ENCODE measurements at places on chromosomes 4 and X.

DNA sequence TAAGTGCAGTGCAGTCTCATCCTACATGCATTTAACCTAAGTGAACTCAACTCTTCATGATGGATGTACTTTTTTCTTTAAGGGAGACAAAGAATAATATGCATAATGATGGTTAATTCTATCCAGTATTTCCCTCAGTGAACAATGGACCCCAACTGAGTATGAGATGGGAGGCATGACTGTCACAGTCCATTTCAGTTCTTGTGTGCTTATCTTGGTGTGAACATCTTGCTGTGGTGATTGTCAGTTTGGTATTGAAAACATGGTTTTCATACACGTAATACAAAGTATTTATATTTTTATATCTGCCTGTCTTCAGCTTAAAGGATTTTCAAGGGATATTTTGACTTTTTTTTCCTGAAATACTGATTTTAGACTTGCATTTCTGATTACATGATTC, 72.0 kb upstream of the NDUFC1 start:
- no peak for DNase-seq

DNA sequence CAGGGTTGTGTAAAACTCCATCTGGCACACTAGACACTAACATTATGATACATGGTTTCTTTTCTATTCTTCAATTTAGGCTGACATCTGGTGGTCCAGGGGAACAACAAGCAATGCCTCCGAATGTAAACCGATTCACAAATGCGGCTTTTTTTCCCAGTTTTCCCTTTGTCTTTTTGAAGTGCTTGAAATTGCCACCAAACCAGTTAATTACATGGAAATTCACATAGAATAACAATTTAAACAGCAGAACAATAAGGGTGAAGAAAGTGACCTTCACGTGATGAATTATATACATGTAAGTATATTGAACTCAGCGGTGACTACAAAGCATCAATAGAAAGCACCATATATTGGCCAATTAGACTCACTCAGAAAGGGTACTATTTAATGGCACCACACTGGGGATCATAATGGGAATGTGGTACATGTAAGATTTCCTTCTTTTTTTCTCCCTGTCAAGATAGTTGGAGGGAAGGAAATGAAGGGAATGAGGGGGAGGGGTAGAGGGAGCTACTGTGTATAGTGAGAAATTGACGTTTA, 103.9 kb downstream of the MMRN1 start:
- no peak for DNase-seq

GRCh38 chr4:150082241-150082640, 4.0 kb downstream of the DCLK2 start:
- no peak for DNase-seq

DNA sequence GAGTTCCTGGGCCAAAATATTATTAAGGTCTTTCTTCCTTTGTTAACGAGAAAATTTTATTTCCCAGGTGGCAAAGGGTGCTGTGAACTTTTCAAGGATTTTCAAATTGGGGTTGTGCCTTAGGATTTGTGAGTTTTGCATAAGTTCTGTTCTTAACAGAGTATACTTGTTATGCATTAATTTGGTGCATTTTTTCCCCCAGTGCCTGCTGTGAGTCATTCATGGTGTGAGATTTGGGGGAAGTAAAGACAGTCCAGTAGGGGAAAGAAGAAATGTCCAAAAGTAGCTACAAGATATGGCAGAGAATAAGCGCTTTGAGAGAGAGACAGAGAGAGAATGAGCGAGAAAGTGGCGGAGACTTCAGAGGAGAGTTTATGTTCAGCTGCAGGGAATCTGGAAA, 239.2 kb downstream of the ARHGAP10 start:
- no peak for DNase-seq

DNA sequence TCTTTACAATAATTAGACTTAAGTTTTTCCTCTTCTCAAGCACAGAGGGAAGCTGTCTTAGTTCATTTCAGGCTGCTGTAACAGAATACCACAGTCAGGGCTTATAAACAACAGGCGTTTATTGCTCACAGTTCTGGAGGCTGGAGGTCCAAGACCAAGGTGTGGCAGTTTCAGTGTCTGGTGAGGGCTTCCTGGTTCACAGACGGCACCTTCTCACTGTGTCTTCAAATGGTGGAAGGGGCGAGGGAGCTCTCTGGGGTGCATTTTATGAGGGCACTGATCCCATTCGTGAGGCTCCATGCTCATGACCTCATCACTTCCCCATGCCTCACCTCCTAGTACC, 115.7 kb upstream of the MXRA5 start:
- no peak for DNase-seq

GRCh38 chr4:88597970-88598660, 5.8 kb downstream of the HERC3 start:
- DNase-seq: no peak

GRCh38 chr4:43253541-43253940, 361.0 kb downstream of the GRXCR1 start:
- no peak for DNase-seq

DNA sequence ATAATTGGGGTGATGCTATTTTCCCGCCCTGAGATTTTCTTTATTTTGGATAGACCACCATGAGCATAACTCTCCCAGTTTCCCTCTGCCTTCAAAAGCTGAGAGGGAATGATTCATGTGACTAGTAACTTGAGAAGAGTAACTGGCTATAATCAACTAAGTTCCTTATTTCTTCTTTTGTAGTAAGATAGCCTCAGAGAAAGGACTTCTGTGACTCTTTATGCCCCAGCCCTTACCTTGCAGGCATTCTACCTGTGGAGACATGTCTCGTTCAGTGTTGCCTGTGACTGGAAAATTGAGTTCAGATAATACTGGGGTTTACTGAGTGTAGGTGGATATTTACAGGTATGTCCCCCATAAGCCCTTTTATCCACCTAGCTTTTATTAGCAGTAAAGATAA, 715.4 kb upstream of the HS3ST1 start:
- DNase-seq: no peak

GRCh38 chr4:19739101-19739651, 512.5 kb upstream of the SLIT2 start:
- no peak for DNase-seq

DNA sequence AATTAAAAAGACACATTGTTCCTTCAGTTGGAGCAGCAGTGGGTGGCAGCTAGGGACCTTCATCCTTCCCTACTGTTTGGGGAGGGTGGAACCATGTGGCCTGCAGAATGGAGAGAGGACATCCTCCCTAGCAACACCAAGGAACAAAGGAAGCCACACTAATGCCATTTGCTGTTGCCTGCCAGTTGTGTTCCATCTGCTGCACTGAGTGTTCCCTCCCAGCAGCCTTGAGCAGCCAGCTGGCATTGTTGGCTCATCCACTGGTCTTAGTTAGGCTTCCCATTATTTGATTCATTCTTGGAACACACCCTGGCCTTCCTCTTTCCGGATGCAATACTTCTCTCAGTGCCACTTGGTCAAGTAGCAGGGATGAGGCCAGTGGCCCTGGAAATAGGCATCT, 25.0 kb upstream of the HMGB3 start:
- DNase-seq: no peak

DNA sequence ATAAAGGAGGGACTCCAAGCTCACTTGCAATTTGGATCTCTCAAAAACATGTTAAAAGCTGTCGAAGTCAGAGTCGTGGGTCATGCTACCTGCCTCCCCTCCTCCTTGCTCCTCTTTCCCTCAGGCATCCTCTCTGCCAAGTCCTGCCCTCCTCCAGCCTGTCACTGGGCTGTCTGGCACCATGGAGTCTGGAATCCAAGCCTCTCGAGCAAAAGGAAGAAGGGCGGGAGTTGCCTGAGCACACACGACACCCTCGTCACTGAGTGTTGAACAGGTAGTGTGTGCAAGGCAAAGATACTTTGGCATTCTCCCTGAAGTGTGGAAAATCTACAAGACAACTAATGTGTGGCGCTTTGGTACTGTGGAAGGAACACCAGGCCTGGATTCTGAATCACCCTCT, 62.2 kb downstream of the HAUS3 start:
- no peak for DNase-seq

DNA sequence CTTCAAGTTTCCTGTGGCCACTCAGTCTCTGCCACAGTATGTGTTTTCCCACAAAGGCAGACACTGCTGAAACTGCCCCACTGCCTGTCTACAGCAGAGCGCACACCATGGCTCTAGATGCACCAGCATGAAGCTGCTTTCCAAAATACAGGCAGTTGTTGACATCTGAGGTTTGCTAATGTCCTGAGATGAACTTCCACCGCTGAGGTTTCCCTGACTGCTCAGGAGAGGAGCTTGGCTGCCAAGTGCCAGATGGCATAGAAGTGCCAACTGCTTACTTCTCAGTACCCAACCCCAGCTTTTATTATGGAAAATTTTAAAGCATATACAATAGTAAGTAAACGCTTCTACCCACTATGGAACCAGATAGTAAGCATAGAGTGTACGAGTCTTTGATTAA, 61.0 kb upstream of the EXOC1L start:
- no peak for DNase-seq

- DNase-seq: no peak
Observed at GRCh38 chr4:81118086-81118485, 87.6 kb downstream of the BMP3 start.

GRCh38 chr4:26765515-26765914, 95.1 kb upstream of the STIM2 start:
- no peak for DNase-seq

DNA sequence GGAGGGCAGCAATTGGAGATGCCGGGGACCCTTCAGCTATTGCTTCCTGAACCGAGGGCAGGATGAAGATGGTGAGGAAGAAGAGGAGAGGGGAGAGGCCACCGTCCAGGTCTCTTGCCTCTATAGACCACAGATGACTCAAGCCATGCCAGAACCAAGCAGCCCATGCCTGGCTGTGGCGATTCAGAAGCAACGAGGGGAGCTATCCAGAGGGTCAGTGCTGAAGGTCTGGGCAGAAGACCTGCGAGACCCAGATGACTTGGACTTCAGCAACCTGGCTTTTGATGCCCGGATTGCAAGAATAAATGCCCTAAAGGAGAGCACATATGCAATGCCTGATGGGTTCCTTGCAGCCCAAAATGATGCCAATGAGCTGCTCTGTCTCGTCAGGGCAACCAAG, 70.2 kb upstream of the PRPS2 start:
- DNase-seq: no peak

DNA sequence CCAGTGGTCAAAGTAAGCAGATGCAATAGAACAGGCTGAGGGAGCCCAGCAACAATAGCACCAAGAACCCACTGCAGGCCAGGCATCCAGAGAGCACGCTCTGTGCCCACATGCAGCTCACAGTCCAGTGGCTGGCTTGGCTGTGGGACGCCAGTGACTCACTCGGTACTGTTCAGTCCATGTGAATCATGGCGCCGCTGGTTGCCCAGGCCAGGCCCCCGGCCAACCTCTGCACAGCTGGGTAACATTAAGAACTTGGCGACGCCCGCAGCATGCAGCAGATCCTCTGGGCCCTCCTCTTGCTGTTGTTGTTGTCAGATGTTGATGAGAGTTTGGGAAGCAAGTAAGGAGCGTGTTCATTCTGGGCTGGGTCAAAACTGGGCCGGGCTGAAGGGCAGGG, 60.5 kb downstream of the MSX1 start:
- no peak for DNase-seq

- no peak for DNase-seq
Observed at GRCh38 chr4:57093845-57094831, 16.0 kb downstream of the IGFBP7 start.

GRCh38 chrX:9188117-9188516, 154.2 kb upstream of the FAM9B start:
- DNase-seq: no peak

DNA sequence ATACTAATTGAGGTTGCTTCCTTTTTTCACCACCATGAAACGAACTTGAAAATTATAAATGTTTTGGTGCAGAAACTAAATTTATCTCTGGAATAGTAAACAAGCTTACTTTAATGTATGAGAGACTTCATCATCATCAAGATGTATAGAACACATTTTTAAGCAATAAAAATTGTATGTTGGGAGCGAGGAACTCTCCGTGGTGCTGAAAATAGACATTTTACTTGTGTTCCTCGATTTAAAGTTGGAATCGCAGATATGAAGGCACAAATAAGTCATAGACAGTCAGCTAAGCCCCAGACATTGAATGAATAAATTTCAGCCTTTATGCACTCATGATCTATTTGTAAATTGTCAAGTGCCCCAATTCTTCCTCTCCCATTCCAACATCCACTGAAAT, 310.7 kb downstream of the STK32B start:
- DNase-seq: no peak

DNA sequence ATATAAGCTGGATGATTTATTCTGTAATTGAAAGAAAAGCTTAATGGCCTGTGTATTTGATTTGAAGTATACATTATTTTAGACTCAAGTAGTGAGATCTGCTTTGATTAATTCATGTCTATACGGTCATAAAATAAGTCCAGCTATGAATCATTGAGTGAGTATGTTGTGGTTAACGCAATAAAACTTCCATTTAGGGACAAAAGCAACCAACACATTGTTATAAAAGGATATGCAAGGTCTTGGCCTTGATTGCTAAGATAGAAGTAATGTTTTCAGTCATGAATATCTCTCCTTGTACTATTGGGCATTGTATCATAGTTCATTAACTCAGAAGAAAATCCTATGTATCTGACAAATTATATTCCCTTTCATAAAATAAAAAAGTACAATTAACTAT, 162.1 kb downstream of the EPHA5 start:
- no peak for DNase-seq

DNA sequence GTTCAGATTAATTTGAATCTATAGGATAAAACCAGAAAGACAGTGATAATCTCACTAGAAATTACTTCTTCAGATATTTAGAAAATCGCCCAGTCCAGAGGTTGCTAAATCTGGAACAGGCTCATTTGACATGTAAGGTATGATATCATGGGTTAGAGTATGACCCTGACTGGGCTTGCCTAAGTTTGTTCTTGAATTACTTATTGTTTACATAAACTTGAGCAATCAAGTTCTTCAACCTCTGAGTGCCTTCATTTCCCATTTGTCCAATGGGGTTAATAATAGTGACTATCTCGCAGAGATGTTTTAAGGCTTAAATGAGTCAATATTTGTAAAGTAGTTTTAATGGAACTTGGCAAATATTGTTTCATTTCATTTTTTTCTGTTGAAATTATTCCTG, 1947.6 kb upstream of the IGFBP7 start:
- no peak for DNase-seq

GRCh38 chrX:40085102-40085551, 12.6 kb downstream of the BCOR start:
- no peak for DNase-seq

- no peak for DNase-seq
Observed at GRCh38 chr4:121873604-121874003, 3.3 kb upstream of the BBS7 start.
